ENCODE measurements at places on chromosomes 3 and 15.

GRCh38 chr3:120604784-120605183 is 8.6 kb downstream of the NDUFB4 start:
- no peak for DNase-seq

DNA sequence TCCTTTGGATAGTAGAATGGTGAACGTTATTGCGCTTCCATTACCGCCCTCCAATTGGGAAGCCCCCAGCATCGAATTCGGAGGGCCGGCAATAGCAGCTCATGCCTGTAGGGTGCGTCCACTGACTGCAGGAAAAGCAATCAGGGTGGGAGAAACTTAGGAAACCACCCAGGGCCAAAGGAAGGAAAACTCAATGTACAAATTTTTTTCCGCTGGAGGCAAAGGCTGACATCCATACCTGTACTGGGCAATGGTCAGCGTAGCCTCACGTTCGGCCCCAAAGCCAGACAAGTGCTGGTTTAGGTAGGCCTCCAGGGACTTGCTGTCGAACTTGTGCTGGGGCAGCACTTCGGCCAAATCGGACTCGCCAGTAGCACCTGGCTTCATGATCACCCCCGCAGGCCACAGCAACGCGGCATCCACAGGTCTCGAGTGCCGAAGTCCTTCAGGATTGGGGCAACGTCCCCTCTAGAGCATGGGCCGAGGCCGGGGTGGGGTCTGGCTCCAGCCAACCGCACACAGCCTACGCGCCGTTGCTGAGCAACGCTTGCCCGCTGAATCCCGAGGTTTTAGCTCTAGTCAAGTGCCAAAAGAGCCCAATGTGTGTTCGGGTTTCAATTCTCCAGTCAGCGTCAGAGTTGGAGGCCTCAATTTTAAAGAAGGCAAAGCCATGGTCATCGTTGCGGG is at the start of gene ACAD11:
TSS of gene ACAD11 (minus strand) at position 445 of the 687 bp plus-strand sequence. CDS start at position 387, 58 bp downstream.
- peak; percentile 63 for DNase-seq

DNA sequence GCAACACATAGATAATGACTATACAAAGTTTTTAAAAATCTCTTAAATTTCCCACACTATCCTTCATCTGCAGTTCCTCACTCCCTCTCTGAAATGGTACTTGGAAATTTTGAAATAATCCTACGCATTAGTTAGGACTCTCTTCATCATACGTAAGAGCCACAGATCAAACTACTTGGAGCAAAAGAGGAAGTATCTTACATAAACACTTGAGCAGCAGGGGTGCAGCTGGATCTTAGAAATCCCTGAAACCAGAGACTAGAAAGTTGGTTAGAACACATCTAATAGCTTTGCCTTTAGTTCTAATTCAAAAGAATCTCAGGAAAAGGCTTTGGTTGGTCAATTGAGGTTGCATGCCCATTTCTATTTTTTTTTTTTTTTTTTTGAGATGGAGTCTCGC is 38.8 kb upstream of the ZNF445 start:
- no peak for DNase-seq

DNA sequence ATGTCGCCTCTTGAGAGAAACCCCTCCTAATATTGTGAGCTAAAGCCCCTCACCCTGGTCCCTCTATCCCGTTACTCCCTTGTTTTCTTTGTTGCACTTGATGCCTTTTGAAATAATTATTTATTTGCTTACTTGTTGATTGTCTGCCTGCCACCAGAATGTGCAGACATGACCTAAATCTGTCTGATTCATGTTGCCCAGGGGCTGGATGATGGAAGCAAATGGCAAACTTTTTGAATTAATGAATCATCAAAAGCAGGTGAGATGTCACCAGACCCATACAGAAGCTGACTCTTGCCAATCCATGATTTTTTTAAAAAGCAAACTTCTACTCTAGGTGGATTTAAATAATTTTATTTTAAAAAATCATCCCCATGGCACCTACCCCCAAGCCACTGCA is 49.3 kb downstream of the GRIP2 start:
- DNase-seq, result peak; percentile 82

DNA sequence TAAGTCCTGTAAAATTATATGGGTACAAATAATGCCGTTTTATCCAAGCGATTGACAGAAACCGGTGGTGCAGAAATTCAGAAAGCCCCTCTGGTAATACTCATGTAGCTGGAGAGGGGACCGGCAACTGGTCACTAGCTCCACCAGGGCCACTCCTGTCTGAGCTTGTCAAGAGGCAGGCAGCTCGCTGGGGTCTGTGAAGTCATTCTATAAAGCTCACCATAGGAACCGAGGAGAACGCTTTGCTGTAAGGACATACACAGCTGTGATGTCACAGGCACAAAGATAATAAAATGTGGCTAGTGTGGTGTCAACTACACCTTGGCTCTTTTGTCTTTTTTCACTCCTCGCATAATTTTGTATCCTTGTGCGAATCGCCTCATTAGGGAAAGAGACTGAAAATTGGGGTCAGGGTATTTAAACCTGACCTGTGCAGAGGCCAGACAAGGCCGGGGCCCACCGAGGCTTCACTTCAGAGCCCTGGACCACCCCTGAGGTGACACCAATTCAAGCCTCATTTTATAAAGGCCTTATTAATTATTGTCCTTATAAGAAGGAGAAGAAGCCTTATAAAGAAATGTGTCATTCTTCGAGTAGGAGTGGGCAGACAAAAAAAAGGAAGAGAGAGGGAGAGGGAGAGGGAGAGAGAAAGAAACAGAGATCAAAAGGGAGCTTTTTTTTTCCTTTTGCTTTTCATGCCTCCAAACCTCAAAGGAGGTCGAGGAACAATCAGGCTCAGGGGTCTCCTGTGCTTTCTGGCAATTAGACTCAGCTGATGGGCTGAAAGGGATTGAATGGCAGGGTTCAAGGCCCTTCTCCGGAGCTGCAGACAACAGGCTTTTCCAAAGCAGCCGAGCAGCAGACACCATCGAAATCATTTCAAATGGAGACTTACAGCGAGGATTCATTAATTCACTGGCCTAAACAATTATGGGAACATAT is 813.3 kb upstream of the ARRDC4 start:
- DNase-seq, result no peak

DNA sequence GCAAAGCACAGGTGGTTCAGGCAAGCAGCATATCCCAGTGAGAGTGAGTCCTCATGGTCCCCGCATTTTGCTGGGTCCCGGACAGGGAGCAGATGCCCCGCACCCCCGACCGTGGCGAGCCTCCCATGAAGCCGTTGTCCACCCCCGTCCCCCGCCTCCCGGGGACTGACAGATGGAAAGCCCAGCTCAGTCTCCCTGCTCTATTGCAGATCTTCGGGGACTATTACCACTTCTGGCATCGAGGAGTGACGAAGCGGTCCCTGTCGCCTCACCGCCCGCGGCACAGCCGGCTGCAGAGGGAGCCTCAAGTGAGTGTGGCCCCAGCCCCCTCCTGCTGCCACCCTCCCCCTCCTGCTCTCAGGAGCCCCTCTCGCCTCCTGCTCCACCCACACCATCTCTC is 7.7 kb downstream of the FURIN start:
- no peak for DNase-seq

DNA sequence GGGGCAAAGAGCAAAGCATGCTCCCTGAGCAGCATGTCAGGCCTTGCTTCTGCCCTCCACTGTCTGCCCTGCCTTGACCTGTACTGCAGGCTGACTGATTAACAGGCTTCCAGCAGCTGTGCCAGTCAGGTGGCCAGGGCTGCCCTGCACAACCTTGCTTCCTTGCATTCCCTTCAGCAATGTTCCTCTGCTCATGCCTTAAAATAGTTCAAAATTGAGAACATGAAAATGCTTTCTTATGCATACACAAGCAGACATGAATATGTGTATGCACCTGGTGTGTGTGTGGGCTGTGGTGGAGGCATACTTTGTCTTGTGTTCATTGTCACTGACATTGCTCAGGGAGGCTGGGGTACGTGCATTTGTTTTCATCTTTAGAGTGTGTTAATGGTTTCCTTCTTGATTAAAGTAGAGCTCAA is 1.2 kb upstream of the SLC22A13 start:
- DNase-seq, result no peak

DNA sequence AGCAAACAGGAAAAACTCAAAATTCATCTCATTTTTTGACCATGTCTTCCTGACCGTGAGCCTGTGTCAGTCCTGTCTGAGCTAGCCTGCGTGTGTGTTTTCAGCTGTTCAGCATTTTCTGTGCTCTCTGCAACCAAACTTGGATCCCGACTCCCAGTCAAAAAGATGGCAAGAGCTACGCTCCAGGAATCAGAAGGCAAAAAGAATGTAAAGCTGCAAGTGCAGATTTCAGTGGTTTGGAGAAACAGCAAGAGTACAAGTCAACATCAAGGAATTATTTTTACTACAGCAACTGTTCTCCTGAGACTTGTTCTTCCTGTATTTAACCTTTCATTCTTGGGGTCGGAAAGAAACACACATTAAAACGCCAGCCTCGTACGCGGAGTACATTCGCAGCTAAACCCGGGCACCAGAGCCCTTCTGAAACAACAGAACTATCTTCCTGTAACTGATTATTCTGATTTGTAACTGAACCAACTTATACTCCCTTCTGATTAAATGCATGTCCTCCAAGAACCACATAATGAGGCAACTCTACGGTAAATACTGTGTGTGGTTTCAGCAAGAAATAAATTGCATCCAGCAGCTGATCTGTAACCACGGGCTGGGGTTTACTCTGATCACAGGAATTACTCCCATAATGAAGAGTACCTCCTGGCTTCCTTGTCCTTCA is 107.4 kb downstream of the LRIG1 start:
- no peak for DNase-seq

DNA sequence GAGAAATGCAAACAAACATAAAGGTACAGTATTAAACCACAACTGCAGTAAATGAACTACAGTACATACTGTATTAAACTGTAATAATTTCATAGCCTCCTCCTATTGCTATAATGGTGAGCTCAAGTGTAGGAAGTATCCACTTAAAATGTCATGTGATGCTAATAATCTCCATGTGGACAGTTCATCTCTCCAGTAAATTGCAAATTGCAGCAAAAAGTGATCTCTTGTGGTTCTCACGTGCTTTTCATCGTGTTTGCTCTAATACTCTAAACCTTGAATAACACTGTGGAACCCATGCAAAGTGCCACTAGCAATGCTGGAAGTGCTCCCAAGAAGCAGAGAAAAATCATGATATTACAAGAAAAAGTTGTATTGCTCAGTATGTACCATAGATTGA is 9.2 kb upstream of the FNDC3B start:
- no peak for DNase-seq

- peak; percentile 13 for DNase-seq
Observed at GRCh38 chr3:9402410-9403228, 5.2 kb downstream of the SETD5 start.

DNA sequence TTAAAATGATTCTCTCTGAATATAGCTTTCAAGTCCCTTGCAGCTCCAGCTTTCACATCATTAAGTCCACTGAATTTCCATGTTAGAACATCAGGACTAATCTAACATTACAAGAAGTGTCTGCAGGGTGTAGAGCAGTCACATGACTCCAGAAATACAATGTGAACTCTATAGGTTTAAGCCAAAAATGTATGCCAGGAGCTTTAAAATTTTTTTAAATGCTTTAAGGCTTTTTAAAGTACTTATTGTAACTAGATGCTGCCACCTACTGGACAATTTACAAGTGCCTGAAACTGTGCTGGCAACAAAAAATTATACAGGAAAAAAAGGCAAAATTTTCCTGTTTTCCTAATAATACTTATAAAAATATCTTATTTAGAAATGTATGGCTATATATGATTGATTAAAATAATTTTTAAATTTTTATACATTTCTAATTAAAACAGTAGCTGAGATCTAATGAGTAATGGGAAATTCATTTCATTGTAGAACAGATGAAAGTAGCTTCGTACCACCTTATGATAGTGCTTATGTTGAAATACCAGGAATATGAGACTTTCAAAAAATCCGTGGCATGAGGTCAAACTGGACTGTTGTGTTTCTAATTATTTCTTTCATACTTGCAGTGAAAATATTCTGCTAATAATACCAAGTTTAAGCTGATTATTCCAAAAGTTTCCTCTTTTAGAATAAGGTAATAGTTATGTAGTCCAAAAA is 25.7 kb downstream of the FSIP1 start:
- DNase-seq, result peak; percentile 88

GRCh38 chr3:121748680-121749275 is 763 bp downstream of the GOLGB1 start:
- DNase-seq, result peak; percentile 44

DNA sequence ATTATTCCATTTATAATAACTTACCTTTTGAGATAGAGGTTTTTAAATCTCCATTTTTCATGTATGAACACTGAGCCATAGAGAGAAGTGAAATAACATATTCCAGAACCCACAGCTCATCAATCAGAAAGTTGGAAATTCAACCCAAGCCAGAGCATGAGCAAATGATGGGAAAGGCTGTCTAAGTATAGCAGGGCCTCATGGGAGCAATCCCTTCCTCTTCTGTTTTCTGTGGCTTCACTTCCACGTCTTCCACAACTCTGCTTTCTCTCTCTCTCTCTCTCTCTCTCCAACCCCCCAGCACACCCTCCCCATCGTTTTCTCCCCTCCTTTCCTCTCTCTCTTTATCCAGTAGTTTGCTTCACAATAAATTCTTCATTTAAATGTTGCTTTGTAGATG is 14.8 kb upstream of the IL1RAP start:
- DNase-seq, result no peak

GRCh38 chr3:38018296-38019266 is 10.9 kb downstream of the PLCD1 start:
- no peak for DNase-seq

- no peak for DNase-seq
Observed at GRCh38 chr15:64146885-64147681, 4.4 kb upstream of the SNX22 start.

DNA sequence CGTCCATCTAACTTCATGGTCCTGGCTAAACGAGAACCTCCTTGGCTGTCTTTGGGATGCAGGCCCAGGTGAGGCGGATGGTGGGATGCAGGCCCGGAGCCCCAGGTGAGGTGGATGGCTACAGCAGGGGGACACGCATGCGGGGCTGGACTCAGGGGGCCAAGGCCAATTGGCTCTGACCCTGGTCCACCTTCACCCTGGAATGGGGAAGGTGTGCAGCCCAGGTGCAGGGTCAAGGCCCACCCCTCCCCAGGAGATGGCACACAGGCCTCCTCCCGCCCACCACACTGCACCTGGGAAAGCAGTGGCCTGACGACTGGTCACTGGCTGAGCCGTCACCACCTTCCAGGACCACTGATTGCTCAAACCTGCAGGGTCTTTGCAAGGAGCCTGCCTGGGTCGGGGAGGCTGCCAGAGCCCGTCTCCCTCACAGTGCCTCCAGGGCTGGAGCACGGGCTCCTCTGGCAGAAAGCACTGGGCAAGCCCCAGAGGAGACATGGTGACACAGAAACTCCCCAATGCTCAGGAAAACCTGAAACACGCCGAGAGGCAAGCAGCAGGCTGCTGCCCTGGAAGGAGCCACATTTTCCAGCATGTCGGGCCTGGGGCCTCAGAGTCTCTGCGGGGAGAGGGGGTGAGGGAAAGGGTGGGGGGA is 159.6 kb downstream of the LRRK1 start:
- DNase-seq, result no peak

DNA sequence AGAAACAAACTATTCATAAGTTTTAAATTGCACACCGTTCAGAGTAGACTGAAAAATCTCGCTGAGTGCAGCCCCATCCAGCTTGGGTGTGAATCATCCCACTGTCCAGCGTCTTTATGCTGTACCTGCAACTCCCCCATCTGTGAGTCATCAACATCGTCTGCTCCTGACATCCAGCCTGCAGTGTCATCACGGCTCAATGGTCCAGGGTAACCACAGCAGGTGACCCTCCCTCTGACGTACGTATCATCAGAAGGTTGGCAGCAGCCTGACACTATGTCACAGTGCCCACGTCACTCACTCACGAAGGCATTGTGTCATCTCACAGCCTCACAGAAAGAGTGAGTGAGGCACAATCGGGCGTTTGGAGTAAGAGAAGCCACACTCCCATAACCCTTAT is 65.2 kb downstream of the TPRA1 start:
- DNase-seq, result peak; percentile 71

Measured in trophoblast cell (in vitro differentiated cells and primary cell).